ENCODE measurements at places on chromosomes 16 and 17. TPM values are rescaled to one million over a fixed set of nuclear protein-coding genes. Genes with fewer than 3 reads are reported as not detected.
A peak's percentile ranks its signal among the peaks of the same experiment; 100 is the strongest.

IL21R gene
- not detected for polyA plus RNA-seq

DNA sequence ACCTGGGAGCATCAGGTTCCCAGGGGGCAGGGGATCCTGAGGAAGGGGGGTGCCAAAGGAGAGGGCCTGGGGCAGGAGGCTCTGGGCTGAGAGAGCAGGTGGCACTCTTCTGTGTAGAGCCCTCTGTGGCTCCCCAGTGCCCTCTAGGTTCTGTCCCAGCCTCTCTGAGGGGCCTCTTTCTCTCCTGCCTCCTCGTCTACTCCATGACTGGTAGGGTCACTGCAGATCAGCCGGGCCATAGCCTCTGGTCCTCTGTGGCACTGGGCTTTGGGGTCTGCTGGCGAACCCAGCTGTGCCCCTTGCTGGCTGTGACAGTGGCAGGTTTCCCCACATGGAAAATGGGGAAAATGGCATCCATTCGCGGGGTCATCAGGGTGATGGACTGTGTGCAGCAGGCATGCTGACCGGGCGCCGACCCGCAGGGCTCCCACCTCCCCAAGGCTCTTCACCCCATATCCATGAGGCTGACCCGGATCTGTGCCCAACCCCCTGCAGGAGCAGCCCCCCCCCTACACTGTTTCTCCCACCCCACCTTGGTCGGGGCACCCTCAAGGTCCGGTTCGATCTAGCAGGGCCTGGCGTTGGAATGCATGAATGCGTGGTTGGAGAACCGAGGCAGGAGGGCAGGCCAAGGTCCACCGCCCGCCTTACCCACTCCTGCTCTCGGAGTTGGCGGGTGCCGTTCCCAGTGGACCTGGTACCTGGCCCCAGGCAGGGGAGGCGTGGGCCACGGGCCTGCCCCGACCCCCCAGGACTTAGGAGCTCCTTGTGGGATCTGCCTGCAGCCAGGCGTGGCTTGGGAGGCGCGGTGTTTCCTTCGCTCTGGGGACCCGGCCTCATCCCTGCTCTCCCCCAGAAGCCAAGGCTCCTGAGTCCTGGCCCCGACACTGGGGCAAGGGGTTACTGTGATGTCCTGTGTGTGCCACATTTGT, 6.5 kb downstream of the GLIS2 start:
- no peak for DNase-seq

DNA sequence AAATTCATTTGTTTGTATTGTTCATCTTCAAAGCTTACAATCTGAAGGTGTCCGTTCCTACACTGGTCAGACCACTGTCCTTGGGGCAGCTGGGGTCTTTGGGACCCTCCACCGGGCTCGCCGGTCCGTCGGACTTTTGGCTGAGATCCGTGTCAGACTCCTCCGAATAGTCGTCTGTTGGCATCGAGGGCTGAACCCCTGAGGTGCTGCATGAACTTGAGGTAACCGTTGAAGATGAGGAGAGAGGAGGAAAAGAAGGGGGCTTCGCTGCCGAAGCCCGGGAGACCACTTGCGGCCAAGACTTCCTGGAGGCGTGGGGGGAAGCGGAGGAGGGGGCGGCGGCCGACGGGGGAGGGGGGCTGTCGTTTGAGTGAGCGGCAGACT, 260.8 kb downstream of the ZFHX3 start:
- peak; percentile 44 for DNase-seq

UNC119 gene
- 26.8 TPM for polyA plus RNA-seq

DNA sequence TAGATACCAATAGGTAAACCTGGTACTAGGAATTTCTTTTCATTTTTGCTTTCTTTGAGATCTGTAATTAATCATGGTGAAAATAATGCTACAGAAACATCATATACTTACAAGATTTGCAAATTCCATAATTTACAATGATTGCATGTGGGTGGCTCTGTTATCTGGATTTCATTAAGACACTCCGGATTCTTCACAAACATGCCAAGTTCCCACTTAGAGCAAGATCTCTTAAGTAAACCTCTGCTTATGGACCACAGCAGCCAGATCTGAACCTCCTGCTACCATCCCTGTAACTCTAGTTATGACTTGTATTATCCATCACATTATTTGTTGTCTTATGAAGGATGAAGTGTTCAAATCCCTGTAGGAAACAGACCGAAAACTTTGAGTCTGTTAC, 424.7 kb downstream of the CDH13 start:
- DNase-seq = no peak

KIF19 gene
- polyA plus RNA-seq = 48.2 TPM

DNA sequence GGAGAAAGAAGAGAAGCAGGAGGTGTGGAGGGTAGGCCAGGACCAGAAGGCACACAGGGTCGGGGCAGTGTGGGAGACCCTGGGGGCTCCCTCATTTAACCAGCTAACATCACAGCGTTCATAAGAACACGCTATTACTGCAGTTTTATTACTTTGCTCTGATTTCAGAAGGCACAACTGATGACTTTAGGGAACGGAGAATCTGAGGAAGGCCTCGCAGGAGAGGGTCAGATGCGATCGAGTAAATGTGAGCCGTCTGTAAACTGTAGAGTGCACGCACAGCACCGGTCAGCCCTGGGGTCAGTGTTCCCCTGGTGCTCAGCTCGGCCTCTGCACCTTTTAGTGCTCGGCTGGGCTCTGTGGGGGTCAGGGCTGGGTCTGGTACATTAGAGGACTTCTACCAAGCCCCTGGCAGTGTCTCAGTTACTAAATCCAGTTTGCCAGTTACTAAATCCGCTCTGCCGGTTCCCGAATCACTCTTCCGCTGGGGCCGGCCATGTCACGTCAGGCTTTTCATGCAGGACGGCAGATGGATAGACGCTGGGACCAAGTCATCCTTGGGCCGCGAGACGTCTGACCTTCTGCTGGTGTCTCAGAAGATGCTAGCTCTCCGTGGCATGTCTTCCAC, 325.9 kb downstream of the SEC14L1 start:
- DNase-seq = no peak

- peak; percentile 37 for DNase-seq
Measured at GRCh38 chr16:48965386-48965785, 316.3 kb downstream of the CBLN1 start.

ASIC2 gene
- polyA plus RNA-seq = 3.7 TPM

ARL5C gene
- not detected for polyA plus RNA-seq

DNA sequence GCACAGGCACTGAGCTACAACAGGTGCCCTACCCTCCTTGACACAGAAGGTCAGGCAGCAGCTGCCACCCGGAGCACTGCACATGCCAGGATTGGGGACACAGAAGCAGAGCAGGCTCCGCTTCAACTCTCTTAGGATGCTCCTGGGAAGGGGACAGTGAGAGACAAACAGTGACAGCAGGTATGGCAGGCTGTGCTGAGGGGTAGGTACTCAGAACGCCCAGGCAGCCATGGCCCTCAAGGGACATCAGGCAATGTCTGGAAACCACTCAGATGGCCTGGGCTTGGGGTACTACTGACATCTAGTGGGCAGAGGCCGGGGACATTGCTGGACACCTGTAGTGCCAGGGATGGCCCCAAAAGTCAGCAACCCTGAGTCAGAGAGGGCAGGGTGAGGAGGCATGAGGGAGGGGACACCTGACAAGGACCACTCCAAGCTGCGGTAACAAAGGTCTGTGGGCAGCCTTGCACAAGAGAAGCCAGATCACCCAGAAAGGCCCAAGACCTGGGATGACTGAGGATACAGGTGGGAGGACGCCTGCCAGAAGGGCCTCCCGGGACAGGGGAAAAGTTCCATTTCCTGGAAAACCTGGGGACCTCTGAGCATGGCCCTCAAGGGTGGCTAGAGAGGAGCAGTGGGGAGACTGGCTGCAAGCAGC, 21.2 kb downstream of the PEMT start:
- DNase-seq = no peak

DNA sequence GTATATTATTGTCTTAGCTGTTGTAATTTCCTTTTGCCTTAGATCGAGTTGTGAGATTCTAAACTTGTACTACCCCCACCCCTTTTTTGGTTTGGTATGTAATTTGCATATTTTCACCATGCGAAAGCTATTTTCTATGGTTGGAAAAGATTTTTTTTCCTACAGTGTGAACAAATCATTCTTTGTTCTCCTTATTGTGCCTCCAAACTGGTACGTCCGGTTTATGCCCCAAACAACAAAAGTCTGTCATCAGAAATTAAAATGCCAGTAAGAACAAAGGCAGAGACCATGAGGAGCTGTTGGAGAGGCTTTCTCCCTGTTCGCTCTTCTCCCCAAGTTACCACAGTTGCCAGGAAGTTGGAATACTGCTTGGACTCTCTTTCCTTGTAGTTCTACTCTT, 66.1 kb downstream of the BCAS3 start:
- DNase-seq = peak; percentile 54

GRCh38 chr17:13743906-13744305, 142.2 kb upstream of the HS3ST3A1 start:
- no peak for DNase-seq

- no peak for DNase-seq
Measured at GRCh38 chr16:9300252-9300651, 208.8 kb downstream of the HAPSTR1 start.

CALB2 gene
- polyA plus RNA-seq = 308 TPM

- no peak for DNase-seq
Measured at GRCh38 chr17:72099919-72100318, 20.9 kb upstream of the SOX9 start.

- DNase-seq = no peak
Measured at GRCh38 chr17:81608605-81609004, 28.3 kb downstream of the NPLOC4 start.

TAT gene
- 0.07 TPM for polyA plus RNA-seq

DNA sequence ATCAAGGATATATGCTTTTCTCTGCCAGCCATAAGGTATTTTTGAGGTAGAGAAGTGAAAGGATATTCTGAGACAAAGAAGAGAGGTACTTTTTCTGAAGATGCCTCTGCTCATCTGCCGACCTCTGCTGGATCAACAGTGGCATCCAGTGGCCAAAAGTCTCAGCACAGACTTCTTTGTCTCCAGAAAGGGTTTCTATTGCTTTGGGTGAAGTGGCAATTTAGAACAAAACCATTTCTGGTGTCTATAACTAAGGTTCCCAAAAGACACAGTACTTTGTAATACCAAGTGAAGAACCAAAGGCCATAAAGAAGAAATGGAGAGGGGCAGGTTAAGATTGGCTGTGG, 155.2 kb upstream of the C17orf78 start:
- DNase-seq = peak; percentile 46

DNA sequence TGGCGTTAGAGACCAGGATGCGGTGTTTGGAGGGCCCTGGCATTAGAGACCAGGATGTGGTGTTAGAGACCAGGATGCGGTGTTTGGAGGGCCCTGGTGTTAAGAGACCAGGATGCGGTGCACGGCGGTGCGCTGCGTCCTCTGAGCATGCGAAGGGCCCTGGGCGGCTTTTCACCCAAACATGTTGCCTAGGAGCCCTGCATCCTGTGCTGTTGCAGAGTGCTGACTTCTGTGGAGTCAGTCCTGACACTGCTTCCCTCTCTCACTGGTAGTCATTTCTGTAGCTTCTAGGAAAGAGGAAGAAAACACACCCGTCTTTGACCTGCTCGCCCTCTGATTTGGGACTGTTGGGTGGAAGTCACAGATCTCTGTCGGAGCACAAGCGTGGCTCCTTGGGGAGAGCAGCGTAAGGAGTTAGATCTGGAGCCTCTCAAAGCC, 141.2 kb downstream of the LAT start:
- no peak for DNase-seq

DNA sequence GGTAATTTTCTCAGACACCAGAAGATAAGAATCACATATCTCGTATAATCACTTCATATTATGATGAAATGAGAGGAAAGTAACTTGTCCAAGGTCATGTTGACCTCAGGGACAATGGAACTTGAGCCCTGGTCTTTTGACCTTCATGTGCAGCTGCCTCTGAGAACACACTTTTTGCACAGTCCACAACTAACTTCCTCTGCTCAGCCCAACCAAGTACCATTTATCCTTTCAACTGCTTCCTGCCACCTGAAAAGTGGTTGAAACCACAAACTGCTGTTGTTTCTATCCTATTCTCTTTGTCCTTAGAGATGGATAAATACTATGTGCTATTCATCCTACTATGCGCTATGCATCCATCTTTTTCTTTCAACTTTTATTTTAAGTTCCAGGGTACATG, 2.3 kb upstream of the CCL1 start:
- no peak for DNase-seq

DNA sequence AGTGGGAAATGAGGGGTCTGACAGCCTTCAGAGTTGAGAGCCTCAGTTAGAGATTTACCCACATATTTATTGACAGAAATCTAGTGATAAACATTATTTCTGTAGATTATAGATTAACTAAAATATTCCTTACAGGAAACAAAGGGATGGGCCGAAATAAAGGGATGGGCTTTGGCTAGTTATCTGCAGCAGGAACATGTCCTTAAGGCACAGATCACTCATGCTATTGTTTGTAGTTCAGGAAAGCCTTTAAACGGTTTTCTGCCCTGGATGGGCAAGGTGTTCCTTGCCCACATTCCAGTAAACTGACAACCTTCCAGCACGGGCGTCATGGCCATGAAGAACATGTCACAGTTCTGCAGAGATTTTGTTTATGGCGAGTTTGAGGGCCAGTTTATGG, 154.8 kb upstream of the TOM1L1 start:
- no peak for DNase-seq

GRCh38 chr17:6721744-6722143, 8.6 kb upstream of the SLC13A5 start:
- DNase-seq = no peak

- DNase-seq = peak; percentile 86
Measured at GRCh38 chr17:3944485-3945388, 19.5 kb downstream of the ATP2A3 start.

TMEM88 gene
- 9.8 TPM for polyA plus RNA-seq

DNA sequence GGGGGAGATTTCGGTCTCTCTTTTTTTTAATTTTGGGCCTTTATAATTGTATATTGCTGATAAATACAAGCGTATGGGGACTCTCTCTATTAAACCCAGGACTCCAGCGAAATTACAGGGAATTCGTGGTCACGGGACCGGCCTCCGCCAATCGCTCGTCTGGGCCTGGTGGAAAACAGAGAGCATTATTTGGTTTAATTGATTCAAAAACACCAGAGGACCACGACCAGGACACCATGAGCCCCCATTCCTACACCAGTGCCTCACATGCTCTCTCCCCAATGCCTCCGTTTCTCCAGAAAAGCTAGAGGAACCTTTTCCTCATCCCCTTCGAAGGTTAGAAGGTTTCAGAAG, at the start of gene HOXB2:
TSS of gene HOXB2 (minus strand) at position 88 of the 354 bp plus-strand sequence. CDS start 198 bp downstream, outside the sequence.
- DNase-seq = peak; percentile 77

HS3ST3B1 gene
- polyA plus RNA-seq = 0.14 TPM

DNA sequence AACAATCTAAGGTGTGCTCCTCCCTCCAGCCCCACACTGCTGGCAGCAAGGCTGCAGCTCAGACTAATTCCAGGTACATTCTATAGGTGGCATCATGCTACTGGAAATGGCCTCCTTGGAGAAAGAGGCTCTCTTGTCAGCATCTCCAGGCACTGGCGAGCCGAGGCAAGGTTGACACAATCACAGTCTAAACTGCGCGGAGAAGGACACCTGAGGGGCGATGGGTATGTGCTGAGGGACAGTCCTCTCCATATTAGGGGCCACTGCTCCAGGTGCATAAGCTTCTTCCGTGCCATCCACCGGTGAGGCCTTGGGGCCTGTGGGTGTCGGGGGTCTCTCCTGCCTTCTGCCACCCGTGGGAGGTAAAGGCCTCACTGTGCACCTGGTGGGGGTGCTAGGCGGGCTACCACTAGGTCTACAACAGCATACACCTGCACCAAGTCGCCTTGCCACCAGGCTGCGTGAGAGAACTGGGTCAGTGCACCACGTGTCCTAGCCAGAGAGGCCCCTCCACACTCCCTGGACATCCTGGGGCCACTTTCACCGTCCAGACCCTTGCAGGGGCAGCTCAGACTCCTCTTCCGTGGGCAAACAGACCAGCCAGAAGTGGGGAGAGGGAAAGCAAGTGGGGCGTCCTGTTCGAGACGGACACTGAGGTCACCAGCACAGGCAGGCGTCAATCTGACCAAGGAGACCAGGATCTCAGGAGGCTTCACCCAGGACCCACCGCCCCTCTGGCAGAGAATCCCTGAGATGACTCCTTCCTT, 12.1 kb upstream of the CBX8 start:
- peak; percentile 89 for DNase-seq

- no peak for DNase-seq
Measured at GRCh38 chr17:73091770-73092522, 542 bp downstream of the SLC39A11 start.

Data from brain (organoid and tissue), 16 donors.